ENCODE measurements at places on chromosomes 7 and 10. TPM values are rescaled to one million over a fixed set of nuclear protein-coding genes. Genes with fewer than 3 reads are reported as not detected.

GRCh38 chr7:137684316-137684715, 162.5 kb downstream of the DGKI start:
- no peak for DNase-seq

DNA sequence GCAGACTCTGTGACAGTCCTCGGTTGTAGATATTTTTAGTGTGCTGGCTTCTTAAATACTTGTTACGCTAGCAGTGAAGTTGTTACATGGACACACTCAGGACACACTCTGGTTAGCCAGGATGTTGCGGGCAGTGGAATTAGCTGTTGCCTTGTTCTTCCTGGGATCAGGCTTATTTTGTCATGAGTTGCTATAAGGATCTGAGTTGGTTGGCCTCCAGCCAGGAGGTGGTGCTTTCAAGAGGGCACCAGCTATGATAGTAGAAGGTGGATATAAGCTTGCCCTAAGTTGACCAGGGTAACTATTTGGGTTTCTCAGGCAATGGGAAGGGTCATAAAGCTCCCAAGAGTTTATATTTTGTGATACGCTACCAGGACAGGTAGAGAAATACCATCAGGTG, 150.1 kb upstream of the C1GALT1 start:
- no peak for DNase-seq

GRCh38 chr10:34428501-34428900, 386.6 kb downstream of the PARD3 start:
- no peak for DNase-seq

DNA sequence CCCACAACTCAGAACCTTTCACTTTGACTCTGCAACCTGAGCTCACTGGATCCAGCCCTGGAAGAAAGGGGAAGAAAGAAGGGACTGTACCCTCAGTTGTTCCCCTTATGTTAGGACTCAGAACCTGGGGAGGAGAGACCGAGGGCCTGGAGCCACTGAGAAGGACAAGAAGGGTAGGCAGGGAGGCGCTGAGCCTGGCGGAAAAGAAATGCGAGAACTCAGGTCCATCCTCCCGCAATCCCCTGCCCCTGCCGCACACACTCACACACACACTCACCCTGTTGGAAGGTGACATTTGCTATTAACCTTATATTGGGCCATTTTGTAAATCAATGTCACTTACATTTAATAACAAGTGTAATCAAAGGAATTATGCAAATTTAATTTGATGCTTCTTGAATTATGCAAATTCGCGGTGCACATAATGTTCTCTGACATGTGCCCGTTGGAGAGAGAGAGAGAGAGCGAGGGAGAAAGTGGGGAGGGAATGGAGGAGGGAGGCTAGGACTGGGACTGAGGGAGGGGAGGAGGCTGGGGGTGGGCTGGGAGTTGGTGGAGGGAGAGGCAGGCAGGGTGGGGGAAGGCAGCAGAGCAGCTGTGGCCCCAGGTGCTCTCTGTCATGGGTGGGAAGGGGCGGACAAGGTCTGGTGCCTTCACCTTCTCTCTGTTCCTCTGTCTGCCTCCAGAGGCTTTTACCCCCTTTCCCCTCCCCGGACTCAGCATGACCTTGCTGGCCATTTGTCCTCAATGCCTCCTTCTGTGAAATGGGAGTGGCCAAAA, 99.6 kb upstream of the PAX2 start:
- DNase-seq, result no peak

DNA sequence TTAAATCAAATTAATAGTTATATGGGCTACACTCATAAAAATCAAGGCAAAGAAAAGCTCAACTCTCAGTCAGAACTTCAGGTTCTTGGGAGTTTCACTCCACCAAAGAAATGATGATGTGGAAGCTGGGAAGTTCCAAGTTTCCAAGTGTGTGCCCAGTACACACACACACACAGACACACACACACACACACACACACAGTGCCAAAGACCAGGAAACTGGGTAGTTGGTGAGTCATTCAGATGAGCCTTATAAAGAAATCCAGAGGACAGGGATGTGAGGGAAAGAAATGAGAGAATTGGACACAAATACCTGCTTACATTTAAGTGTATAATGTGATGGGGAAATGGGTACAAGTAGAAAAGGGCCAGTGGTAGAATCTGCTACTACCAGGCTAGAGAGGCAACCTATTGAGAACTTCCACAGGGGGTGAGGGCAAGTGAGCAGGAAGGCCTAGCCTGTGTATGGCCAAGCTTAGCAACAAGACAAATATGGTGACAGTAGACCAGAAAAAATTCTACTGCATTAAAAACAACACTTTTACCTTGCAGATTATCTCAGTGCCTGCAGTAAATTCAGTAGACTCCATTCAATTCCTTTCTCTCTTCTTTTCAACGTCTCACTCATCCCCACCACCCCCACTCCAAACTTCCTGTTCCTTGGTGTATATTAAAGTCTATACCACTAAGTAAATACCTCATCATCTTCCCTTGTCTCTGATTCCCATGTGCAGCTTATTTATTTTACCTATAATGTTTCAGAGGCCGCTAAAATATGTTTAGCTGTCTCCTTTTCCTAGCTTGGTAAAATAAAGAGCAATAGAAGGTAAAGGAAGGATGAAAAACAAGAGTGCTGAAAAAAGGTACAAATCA, 95.0 kb downstream of the CABCOCO1 start:
- peak; percentile 98 for DNase-seq

- DNase-seq, result no peak
Measured at GRCh38 chr7:155247479-155248365, 50.0 kb upstream of the INSIG1 start.

The AMZ1 gene
- 0.75 TPM for total RNA-seq

The LIPA gene
- 54.4 TPM for total RNA-seq
